Heart right ventricle (tissue), 16 donors: ENCODE measurements at places on chromosomes 2 and 18.
A peak's percentile ranks its signal among the peaks of the same experiment; 100 is the strongest.

DNA sequence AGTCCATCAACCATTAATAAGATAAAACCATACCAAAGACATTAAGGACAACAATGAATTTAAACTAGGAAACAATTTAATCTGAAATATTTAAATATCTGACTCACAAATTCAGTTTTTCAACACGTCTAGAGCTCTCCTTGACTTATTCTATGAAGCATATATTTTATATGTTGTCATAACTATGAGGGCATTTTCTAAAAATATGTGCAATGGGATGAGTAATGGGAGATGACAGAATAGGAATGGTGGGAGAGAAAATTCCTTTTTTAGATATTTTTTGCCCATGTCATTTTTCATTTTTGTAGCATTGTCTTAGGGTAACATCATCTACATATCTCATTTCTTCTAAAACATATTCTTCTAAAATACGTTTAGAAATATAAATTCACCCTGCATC, 79.2 kb upstream of the CDH2 start:
- H3K27me3 ChIP-seq = no peaks in the 10 kb centered on the region
- H3K4me3 ChIP-seq = no peak overlapping the region
- no peaks in the 10 kb centered on the region for H3K4me1 ChIP-seq
- H3K36me3 ChIP-seq = no peaks in the 10 kb centered on the region
- no peak for DNase-seq
- H3K27ac ChIP-seq = no peak overlapping the region

DNA sequence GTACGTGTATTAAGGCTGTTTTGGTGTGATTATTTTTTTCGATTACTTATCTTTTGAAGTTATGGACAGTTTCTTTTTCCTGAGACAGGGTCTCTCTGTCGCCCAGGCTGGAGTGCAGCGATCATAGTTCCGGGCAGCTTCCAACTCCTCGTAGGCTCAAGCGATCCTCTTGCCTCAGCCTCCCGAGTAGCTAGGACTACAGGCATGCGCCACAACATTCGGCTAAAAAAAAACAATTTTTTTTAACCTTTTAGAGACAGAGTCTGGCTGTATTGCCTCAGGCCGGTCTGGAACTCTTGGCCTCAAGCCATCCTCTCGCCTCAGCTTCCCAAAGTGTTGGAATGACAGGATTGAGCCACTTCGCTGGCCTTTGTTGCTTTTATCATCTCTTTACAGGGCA, 945 bp downstream of the HAT1 start:
- H3K4me3 ChIP-seq = peak overlapping the region; percentile 86
- no peaks in the 10 kb centered on the region for H3K27me3 ChIP-seq
- peaks cover 18% of the 10 kb centered on the region for H3K4me1 ChIP-seq
- no peaks in the 10 kb centered on the region for H3K36me3 ChIP-seq

DNA sequence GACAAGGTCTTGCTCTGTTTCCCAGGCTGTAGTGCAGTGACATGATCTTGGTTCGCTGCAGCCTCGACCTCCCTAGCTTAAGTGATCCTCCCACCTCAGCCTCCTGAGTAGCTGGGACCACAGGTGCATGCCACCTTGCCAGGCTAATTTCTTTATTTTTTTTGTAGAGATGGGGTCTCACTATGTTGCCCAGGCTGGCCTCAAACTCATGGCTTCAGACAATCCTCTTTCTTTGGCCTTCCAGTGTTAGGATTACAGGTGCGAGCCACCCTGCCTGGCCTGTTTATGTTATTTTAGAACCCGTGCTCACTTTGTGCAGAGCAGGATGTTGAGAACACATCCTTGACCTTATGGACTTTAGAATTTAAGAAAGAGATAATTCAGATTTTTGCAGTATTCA, 17.4 kb downstream of the FAM117B start:
- no peaks in the 10 kb centered on the region for H3K36me3 ChIP-seq
- no peak for DNase-seq
- no peak overlapping the region for H3K4me3 ChIP-seq
- peaks cover 21% of the 10 kb centered on the region for H3K4me1 ChIP-seq

GRCh38 chr2:85430752-85431569, 12.4 kb downstream of the SH2D6 start:
- H3K4me1 ChIP-seq = peaks cover 11% of the 10 kb centered on the region
- no peak overlapping the region for H3K27ac ChIP-seq
- no peak overlapping the region for H3K4me3 ChIP-seq
- H3K27me3 ChIP-seq = no peaks in the 10 kb centered on the region
- no peak for DNase-seq

GRCh38 chr2:173750353-173750801, 214.8 kb downstream of the SP3 start:
- H3K4me1 ChIP-seq = no peaks in the 10 kb centered on the region
- no peak overlapping the region for H3K4me3 ChIP-seq
- no peak overlapping the region for H3K27ac ChIP-seq
